ENCODE measurements at places on chromosomes 2 and 18. TPM values are rescaled to one million over a fixed set of nuclear protein-coding genes. Genes with fewer than 3 reads are reported as not detected.

GRCh38 chr2:40244675-40245074 is 207.2 kb downstream of the SLC8A1 start:
- DNase-seq: no peak

GRCh38 chr2:225400060-225400511 is 576 bp downstream of the NYAP2 start:
- DNase-seq: no peak

DNA sequence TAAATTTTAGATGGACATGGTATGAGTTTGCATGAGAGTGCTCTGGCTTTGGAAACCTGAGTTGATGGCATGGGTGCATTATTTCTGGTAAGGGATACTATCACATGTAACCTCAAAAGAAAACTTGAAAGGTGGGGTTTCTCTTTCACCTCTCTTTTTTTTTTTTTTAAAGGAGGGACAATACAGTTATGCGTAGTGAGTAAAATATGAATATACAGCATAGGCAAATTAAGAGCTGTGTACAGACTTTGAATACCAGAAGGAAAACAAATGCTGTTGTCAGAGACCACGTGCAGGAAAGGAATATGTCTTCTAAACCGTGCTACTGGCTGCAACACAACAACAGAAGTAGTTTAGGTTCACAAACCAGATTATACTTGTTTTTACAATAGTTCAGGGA is 82.1 kb downstream of the MAP4K4 start:
- no peak for DNase-seq

GRCh38 chr18:45951016-45951714 is 16.0 kb downstream of the EPG5 start:
- DNase-seq: no peak

DNA sequence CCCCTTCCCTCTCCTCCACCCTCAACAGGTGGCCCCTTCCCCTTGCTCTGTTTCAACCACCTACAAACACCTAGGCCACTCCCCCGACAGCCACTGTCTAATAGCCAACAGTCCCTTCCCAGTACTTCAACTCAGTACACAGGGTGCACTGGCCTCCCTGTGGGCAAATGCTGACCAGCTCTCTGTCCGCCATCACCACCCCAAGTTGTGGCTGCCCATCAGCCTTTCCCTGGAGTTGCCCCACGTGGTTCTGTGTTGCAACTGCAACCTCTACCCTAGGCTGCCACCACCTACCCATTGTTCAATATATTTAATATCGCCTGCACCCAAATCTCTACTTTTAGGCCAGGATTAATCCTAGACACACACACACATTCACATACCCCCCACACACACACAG is 173.5 kb downstream of the MREG start:
- DNase-seq: no peak

DNA sequence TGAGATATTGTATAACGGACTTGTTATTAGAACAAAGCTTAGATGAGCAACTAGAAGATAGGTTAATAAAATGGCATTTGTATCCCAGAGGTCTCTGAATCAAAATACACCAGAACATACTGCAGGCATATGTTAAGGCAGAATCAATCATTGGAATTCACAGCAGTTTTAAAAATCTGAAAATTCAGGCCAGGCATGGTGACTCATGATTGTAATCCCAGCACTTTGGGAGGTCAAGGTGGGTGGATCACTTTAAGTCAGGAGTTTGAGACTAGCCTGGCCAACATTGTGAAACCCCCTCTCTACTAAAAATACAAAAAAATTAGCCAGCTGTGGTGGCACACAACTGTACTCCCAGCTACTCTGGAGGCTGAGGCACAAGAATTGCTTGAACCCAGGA is 405.2 kb downstream of the ZEB2 start:
- no peak for DNase-seq

CCDC121 gene
- 0.87 TPM for total RNA-seq

GRCh38 chr2:23859983-23860382 is 66.9 kb downstream of the ATAD2B start:
- no peak for DNase-seq

- DNase-seq: no peak
Observed at GRCh38 chr18:36762074-36762473, 66.7 kb downstream of the TPGS2 start.

DNA sequence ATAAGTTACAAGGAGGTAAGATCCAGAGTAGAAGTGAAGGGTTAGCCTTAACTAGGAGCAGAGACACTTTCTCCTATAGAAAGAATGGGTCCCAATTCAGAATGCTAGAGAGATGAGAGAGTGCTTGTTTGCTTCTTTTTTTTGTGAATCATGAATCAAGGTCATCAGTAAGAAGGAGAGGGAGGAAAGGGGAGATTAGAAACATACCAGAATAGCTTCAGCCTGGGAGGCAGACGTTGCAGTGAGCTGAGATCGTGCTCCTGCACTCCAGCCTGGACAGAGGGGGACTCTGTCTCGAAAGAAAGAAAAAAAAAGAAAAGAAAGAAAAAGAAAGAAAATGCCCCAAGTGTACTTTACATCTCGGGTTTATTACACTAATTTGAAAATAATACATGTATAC is 55.8 kb upstream of the SLC35F5 start:
- DNase-seq: no peak

DNA sequence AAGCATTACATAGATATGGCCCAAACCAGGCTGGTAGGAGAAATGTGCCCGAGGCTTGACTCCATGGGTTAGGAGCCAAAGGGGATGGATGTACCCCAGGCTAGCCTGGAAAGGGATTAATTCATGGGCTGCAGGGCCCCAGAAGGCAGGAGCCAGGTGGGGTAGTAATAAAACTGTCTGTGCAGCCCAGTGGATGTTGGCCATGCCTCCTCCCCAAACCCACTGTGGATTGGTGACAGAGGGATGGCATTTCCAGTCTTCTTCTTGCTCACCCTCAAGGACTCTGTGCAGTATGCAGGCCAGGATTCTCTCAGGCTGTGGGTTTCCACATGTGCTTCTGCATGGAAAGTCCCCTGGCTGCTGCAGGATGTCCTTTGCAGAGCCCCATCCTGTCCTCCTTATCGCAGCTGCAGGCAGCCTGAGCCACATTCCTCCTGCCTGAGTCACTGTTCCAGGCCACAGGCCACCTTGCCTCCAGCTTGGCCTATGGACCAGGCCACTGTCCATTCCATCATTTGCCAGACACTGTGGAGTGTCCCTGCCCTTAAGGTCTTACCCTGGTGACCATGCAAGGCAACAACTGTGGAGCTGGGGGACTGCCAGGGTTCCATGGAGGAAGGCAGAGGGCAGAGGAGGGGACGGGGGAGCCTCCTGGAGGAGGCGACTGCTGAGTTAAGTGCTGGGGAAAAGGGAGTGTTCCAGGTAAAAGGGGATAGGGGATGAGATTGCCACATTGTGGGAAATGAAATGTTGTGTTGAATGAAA is 38.9 kb downstream of the INO80C start:
- DNase-seq: no peak

ALPG gene
- not detected for total RNA-seq

GRCh38 chr2:20501974-20502373 is 55.1 kb downstream of the RHOB start:
- DNase-seq: no peak

DNA sequence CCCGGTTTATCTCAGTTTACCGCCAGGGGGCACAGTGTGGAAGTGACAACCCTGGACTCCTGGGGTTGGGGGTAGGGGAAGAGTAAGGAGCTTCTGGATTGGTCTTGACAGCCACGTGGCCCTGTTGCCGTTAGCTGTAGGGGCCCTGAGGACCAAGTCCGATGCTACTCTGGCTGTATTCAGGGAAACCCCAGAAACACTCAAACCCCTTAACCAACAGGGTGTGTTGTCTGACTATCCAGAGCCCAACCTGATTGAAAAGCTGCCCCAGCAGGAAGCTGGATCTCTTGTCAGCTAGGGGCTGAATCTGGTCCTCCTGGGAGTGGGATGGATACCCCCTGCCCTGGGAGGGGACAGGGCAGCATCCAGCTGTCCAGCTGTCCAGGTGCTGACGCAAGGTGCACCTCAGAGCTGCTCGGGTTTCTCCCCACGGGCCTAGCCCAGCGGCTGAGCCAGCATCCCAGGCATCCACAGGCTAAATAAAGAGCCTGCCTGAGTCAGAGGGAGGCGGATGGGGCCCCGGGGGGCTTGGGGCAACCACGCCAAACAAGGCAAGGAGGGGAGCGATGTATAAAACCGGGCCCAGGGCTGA is 3.1 kb upstream of the GMPPA start:
- DNase-seq: no peak

GRCh38 chr2:42438685-42439084 is 55.1 kb downstream of the KCNG3 start:
- DNase-seq: no peak

ZNF396 gene
- 0.11 TPM for total RNA-seq

ASAP2 gene
- total RNA-seq: 3.3 TPM

DNA sequence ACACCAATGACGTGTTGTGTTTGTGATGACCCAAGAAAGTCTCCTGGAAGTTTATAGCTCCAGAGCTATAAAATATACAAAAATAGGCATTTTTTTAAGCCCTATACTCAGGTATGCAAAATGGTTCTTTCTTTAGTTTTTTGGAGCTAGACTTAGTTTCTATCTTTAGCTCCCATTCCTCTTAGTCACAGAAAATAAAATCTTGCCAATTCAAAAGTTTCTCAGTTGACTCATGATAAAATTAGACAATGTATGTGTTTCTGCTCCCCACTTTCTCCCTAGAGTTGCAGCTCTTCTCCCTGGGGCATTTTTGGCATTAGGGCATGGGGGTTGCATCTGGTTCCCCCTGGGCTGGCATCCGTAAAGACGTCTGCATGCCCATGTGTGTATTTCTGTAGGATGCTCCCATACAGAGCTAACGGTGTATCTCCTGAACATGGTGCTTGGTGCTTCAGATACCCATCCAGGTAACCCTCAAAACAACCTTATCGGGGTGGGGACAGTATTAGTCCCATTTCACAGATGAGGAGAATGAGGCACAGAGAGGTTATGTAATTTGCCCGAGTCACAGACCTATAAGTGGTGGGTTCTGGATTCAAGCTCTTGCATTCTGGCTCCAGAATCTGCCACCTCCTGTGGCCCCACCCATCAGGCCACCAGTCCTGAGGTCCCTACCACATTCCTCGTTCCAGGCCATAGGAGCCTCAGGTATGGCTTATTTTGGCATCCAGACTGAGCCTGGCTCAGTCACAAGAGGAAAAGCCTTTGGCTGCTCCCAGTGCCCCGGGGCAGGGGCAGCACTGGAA is 43.1 kb upstream of the ASAP2 start:
- DNase-seq: no peak

TRIB2 gene
- 42.2 TPM for total RNA-seq

BOK gene
- 35.5 TPM for total RNA-seq

IL1RN gene
- total RNA-seq: 1,093 TPM

DNA sequence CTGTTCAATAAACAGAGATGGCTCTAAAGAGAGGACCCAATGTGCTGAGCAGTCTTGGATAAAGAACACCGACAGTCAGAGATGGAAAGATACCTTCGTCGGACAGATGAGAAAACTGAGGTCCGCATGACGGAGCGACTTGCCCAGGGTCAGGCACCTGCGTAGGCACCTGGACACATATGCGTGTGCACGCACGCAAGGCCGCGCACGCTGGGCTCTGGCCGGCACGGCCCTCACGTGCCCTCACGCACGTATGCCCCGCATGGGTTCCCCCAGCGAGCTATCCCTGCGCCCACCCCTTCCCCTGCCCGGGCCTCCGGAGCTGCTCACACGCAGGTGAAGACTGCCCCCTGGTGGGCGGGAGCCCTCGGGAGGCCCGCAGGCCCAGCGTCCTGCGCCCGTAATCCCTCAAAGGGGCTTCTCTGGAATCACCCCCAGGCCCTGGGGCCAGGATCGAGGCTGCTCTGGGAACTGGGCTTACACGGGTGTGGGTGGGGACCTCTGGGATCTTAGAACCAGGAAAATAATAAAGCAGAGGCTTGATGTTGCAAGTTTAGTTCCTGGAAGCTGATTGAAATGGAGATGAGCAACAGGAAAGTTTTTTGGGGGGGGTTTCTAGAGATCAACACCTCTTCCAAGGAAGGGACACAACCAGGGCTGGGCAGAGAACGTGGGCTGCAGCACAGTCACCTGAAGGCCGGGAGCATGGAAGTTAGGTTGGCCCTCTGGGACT is 246.3 kb downstream of the TNS1 start:
- DNase-seq: no peak

- no peak for DNase-seq
Observed at GRCh38 chr2:118089139-118089800, 999 bp downstream of the INSIG2 start.

All from esophagus squamous epithelium (tissue), 5 donors.